Ascending aorta (tissue), 2 donors: ENCODE measurements at places on chromosomes 2 and 18.

DNA sequence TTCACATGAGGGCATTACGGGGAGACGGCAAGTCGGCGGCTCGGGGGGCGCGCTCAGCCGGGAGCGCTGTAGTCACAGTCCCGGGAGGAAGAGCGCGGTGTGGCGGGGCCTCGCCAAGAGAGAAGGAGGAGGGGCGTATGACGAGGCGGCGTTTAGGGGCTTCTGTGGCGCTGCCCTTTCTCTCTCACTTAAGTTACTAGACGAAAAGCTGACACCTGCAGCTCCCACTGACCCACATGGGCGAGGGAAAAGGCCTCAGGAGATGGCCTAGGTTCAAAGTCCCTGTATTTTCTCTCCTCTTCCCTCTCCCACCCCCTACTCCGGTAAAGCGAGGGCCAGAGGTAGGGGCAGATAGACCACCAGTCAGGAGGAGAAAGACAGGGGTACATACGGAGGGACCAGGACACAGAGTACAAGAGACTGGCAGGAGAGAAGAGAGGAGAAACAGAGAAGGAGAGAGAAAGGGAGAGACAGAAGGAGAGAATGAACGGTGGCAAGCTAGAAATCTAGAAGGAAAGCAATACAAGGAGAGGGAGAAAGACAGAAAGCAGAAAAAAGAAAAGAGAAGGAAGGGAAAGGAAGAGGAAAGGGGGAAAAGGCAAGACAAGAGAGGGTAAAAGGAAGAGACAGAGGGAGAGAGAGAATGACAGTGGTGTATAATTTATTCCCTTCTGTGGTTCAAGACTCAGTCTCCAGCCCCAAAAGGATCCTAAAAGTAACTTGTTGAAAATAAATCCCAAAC, 3.8 kb downstream of the SIX2 start:
- no peak overlapping the region for H3K4me3 ChIP-seq
- H3K36me3 ChIP-seq, result no peaks in the 10 kb centered on the region
- no peak overlapping the region for H3K27ac ChIP-seq
- peaks cover 5% of the 10 kb centered on the region for H3K4me1 ChIP-seq
- peaks cover 2% of the 10 kb centered on the region for H3K27me3 ChIP-seq
- DNase-seq, result no peak

- no peak for DNase-seq
- H3K36me3 ChIP-seq, result no peaks in the 10 kb centered on the region
- H3K27ac ChIP-seq, result no peak overlapping the region
- no peak overlapping the region for H3K4me3 ChIP-seq
Observed at GRCh38 chr2:158507679-158508078, 50.9 kb downstream of the PKP4 start.

GRCh38 chr18:63427558-63427957, 5.3 kb upstream of the VPS4B start:
- no peaks in the 10 kb centered on the region for H3K36me3 ChIP-seq
- no peak overlapping the region for H3K4me3 ChIP-seq
- no peak overlapping the region for H3K27ac ChIP-seq
- no peaks in the 10 kb centered on the region for H3K4me1 ChIP-seq

GRCh38 chr2:168130346-168130745, 117.0 kb downstream of the STK39 start:
- H3K36me3 ChIP-seq, result peaks cover 3% of the 10 kb centered on the region
- DNase-seq, result no peak
- no peaks in the 10 kb centered on the region for H3K4me1 ChIP-seq
- H3K4me3 ChIP-seq, result no peak overlapping the region
- H3K27ac ChIP-seq, result no peak overlapping the region

GRCh38 chr2:56207760-56208159, 24.0 kb downstream of the CCDC85A start:
- no peak overlapping the region for H3K27ac ChIP-seq
- H3K4me1 ChIP-seq, result no peaks in the 10 kb centered on the region
- no peaks in the 10 kb centered on the region for H3K27me3 ChIP-seq

- DNase-seq, result peak; percentile 16
- no peaks in the 10 kb centered on the region for H3K4me1 ChIP-seq
- no peaks in the 10 kb centered on the region for H3K27me3 ChIP-seq
- H3K4me3 ChIP-seq, result no peak overlapping the region
Observed at GRCh38 chr2:236932831-236933361, 152.8 kb upstream of the COPS8 start.

GRCh38 chr18:5238371-5238976, 41.4 kb upstream of the AKAIN1 start:
- H3K4me1 ChIP-seq, result peaks cover 5% of the 10 kb centered on the region
- H3K27ac ChIP-seq, result peak overlapping the region; percentile 100
- no peak for DNase-seq
- peak overlapping the region; percentile 86 for H3K4me3 ChIP-seq

- H3K4me3 ChIP-seq, result no peak overlapping the region
- no peak overlapping the region for H3K27ac ChIP-seq
- H3K36me3 ChIP-seq, result no peaks in the 10 kb centered on the region
- no peaks in the 10 kb centered on the region for H3K4me1 ChIP-seq
- no peaks in the 10 kb centered on the region for H3K27me3 ChIP-seq
- no peak for DNase-seq
Observed at GRCh38 chr2:43729491-43730174, 44.2 kb upstream of the DYNC2LI1 start.

GRCh38 chr2:238895361-238895882, 47.5 kb downstream of the TWIST2 start:
- peak overlapping the region; percentile 62 for H3K27ac ChIP-seq
- H3K4me3 ChIP-seq, result peak overlapping the region; percentile 15
- no peaks in the 10 kb centered on the region for H3K27me3 ChIP-seq
- no peaks in the 10 kb centered on the region for H3K36me3 ChIP-seq
- no peak for DNase-seq

GRCh38 chr2:68018727-68019126, 44.1 kb downstream of the C1D start:
- no peak for DNase-seq
- H3K36me3 ChIP-seq, result no peaks in the 10 kb centered on the region
- no peaks in the 10 kb centered on the region for H3K27me3 ChIP-seq

DNA sequence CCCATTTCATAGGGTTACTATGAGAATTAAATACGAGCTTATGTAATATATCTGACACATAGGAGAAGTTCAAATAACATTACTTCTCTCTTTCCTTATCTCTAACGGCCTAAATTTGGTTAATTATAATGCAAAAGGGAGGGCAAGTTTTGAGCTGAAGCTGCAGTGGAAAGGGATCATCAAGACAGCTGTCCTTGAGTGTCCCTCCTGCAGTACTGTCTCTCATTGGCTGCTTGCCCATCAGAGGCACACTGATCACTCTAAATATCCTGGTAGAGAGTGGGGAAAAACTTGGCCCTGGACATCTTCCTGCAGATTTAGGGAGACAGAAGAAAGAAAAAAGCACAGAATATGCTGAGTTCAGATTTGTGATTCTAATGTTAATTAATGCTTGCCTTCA, 186.0 kb downstream of the CAMKMT start:
- no peak for DNase-seq
- H3K27me3 ChIP-seq, result no peaks in the 10 kb centered on the region
- no peak overlapping the region for H3K4me3 ChIP-seq
- peaks cover 8% of the 10 kb centered on the region for H3K4me1 ChIP-seq
- H3K27ac ChIP-seq, result no peak overlapping the region

GRCh38 chr2:61887717-61888266, 664 bp downstream of the CCT4 start:
- peaks cover 26% of the 10 kb centered on the region for H3K36me3 ChIP-seq
- H3K27me3 ChIP-seq, result no peaks in the 10 kb centered on the region
- H3K4me1 ChIP-seq, result peaks cover 3% of the 10 kb centered on the region
- H3K4me3 ChIP-seq, result peak overlapping the region; percentile 99
- peak overlapping the region; percentile 97 for H3K27ac ChIP-seq
- no peak for DNase-seq

DNA sequence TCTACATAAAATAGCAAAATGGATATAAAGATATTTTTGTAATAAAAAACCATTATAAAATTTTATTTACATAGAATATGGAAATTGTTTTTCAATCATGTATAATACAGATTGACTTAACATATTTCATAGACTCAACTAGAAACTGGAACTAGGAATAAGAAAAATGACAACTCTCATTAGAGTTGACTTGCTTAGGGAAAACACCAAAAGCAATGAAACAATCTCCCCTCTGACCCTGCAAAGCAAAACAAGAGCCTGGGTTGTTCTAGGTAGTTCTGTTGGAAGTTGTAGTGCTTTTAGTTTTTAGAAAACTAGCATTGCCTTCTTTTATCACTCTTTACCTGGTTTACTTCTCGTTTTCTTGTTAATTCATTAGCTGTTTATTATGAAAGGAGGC, 32.2 kb upstream of the MTIF2 start:
- peaks cover 23% of the 10 kb centered on the region for H3K36me3 ChIP-seq
- H3K27me3 ChIP-seq, result no peaks in the 10 kb centered on the region
- no peak overlapping the region for H3K4me3 ChIP-seq
- no peaks in the 10 kb centered on the region for H3K4me1 ChIP-seq

DNA sequence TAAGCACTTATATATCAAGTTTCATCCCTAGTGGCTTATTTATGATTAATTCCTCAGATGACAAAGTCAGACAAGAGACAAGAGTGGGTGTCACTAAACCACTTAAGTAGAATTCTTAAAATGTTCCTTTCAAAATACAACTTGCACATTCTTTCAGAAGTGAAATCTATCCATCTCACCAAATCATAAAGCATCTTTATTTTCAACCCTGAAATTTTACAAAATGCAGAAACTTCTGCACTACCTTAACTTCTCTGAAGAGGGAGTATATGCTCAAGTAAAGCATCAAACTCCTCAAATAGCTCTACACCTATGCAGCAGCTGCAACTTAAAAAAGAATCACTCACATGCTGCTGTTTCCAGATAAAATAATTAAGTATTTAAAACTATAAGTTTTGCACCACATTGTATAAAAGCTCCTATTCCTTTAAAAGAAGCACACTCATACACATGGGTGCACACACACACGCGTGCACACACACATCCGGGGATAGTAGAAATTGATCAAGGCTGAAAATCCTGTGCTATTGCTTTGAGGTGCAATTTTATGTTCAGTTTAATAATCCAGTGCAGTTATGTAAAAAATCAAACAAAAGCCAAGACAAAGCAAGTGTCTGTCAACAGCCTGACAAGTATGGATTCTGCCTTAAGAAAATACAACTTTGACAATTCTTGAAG, 244.5 kb downstream of the TCF4 start:
- H3K36me3 ChIP-seq, result no peaks in the 10 kb centered on the region
- no peak for DNase-seq
- no peak overlapping the region for H3K4me3 ChIP-seq
- H3K27ac ChIP-seq, result no peak overlapping the region

DNA sequence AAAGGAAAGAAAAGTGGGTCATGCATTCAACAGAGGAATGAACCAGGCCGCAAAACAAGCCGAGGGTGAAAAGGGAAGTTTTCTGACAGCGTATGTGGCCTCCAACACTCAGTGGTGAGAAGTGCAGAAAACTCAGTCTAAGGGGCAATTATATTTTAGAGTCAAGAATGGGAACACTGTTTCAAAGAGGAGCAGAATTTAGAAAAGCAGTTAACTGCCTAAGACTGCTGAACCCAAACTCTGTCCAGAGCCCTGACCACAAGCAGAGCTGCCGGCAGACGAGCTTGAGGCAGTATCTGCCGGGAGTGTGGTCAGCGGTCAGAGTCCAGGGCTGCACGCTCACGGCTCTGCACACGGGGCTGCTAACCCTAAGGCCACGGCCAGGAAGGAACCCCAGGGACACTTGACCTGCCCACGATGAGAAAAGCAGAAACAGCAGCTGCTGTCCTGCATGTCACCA, 347.0 kb upstream of the ID2 start:
- H3K27me3 ChIP-seq, result no peaks in the 10 kb centered on the region
- no peak for DNase-seq
- H3K4me1 ChIP-seq, result no peaks in the 10 kb centered on the region
- no peak overlapping the region for H3K27ac ChIP-seq
- H3K36me3 ChIP-seq, result no peaks in the 10 kb centered on the region

DNA sequence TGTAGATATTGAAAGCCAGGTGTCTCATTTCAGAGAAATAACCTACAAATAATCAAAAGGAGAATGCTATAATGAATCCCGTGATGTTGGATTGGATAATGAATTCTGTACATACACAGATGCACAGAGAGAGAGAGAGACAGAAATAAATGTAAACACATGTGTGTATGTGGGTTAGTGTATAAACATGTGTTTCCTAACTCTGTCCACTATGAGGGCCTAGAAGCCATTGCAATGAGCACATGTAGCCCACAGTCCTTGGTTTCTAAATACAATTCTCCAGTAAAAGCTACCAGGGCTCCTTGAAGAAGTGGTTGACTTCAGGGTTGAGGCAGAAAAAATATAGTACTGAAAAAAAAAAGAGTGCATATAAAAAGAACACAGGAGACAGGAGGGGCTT, 109.5 kb downstream of the INHBB start:
- no peak overlapping the region for H3K4me3 ChIP-seq
- no peaks in the 10 kb centered on the region for H3K27me3 ChIP-seq
- H3K4me1 ChIP-seq, result no peaks in the 10 kb centered on the region
- no peak overlapping the region for H3K27ac ChIP-seq
- H3K36me3 ChIP-seq, result no peaks in the 10 kb centered on the region
- no peak for DNase-seq

GRCh38 chr2:99886418-99886817, 256.0 kb downstream of the AFF3 start:
- H3K36me3 ChIP-seq, result no peaks in the 10 kb centered on the region
- H3K4me1 ChIP-seq, result peaks cover 4% of the 10 kb centered on the region
- H3K27ac ChIP-seq, result no peak overlapping the region
- no peaks in the 10 kb centered on the region for H3K27me3 ChIP-seq
- DNase-seq, result no peak

DNA sequence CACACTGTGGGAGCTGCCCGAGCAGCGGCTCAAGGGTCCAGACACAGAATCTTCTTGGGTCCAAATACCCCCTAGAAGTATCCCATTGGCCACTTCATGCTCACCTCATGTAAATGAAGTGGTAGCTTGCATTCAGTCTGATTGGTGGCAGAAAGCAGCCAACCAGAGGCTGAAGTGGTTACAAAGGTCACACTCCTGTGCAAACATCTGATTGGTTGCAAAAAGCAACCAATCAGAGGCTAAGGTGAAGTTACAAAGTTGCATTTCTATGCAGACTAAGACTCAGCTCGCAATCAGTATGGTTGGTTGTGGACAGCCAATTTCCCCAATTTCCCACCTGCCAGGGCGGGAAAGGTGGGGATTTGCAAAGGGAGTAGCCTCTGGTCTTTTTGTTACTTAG, 94.3 kb downstream of the DGKD start:
- no peak for DNase-seq
- peaks cover 100% of the 10 kb centered on the region for H3K36me3 ChIP-seq
- no peak overlapping the region for H3K27ac ChIP-seq
- no peaks in the 10 kb centered on the region for H3K27me3 ChIP-seq

GRCh38 chr18:3454365-3455089, 4.6 kb downstream of the TGIF1 start:
- peaks cover 32% of the 10 kb centered on the region for H3K36me3 ChIP-seq
- H3K4me1 ChIP-seq, result peaks cover 3% of the 10 kb centered on the region
- no peaks in the 10 kb centered on the region for H3K27me3 ChIP-seq
- no peak for DNase-seq
- peak overlapping the region; percentile 81 for H3K27ac ChIP-seq
- peak overlapping the region; percentile 86 for H3K4me3 ChIP-seq

DNA sequence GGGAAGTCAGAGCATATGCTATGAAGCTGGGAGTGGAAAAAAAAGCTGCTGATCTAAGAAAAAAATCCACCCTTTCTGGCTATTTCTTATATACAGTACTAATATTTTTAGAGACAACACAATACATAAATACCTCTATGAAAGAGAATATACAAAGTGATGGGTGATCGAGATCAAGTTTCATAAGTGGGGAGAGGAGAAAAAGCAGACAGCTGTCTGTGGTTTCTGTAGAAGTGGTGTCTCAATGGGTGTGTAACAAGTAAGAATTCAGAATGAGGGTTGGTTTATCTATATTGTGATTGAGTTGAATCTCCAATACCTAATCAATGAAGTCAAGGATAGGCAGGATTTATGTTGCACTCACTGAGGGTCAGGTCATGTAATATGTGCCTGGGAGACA, 191.0 kb downstream of the HNMT start:
- no peak for DNase-seq
- no peak overlapping the region for H3K27ac ChIP-seq
- H3K36me3 ChIP-seq, result no peaks in the 10 kb centered on the region
- no peak overlapping the region for H3K4me3 ChIP-seq
- H3K4me1 ChIP-seq, result no peaks in the 10 kb centered on the region
